AG10803 (cell line): ENCODE measurements at places on chromosomes 11 and 22.
A peak's percentile ranks its signal among the peaks of the same experiment; 100 is the strongest.

DNA sequence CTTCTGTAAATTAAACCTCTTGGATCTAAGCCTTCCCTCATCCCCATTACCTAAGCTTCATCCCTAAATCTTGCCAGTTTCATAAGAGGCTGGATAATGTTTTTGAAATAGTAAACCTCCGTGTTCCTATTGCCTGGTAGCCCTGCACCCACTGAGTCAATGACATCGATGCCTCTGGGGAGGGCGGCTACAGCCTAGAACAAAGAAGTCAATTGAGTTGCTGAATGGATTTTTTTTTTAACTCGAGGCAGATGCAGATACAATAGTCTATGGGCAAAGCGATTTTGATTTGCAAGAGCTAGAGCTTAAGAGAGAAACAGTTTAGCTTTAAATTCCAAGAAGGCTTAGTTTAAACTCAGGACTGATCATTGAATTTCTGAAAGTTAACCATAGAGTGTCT lies 121.3 kb downstream of the NECTIN1 start:
- DNase-seq, result no peak

GRCh38 chr11:113420808-113421207 lies 33.2 kb downstream of the ANKK1 start:
- DNase-seq, result no peak

DNA sequence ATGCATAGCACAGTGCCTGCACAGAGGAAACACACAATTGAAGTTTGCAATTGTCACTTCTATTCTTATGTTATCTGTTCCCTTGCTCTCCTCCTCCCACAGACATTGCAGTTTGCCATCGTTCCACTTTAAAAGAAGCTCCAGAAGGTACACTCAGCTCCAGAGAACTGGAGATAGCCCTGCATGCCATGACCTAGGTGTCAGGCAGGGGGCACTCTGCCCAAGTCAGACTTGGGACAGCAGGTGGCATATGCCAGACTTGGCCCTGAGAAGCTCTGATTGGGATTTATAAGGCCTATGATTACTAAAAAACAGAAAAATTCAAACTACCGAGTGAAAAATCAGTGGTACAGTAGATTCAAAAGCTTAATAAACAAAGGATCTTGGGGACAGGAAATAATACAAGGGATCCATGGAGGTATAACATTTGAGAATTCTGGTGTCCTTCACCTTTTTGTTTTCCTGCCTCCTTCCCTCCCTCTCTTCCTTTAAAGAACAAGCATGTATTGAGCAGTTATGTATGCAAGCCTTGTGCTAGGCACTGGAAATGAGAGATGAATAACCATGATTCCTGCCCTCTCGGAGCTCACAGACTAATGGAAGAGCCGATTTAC lies 40.0 kb downstream of the TENM4 start:
- no peak for DNase-seq

- DNase-seq, result no peak
Measured at GRCh38 chr11:44923115-44923514, 27.6 kb downstream of the TP53I11 start.

- DNase-seq, result peak; percentile 16
Measured at GRCh38 chr11:30314625-30315024, 8.3 kb upstream of the ARL14EP start.

GRCh38 chr11:130533871-130534270 lies 85.4 kb downstream of the ADAMTS15 start:
- DNase-seq, result no peak

- no peak for DNase-seq
Measured at GRCh38 chr22:46587492-46588278, 32.5 kb upstream of the GRAMD4 start.

DNA sequence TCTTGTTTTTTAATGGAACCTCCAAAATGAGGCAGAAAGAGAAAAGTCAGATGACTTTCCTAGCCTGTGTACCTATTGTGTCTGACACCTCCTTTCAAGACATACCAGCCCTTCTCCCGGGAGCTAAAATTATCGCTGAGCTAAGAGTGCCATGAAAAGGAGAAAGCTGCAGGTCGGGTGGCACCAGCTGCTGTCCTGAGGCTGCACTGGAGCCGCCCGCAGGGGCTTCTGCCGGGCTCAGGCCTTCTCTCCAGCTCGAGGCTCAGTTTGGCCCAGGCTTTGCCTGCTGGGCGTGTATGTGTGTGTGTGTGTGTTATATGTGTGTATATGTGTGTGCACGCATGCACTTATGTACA lies 27.7 kb upstream of the RAB1B start:
- no peak for DNase-seq

GRCh38 chr22:43292630-43293018 lies 50.5 kb downstream of the SCUBE1 start:
- no peak for DNase-seq

DNA sequence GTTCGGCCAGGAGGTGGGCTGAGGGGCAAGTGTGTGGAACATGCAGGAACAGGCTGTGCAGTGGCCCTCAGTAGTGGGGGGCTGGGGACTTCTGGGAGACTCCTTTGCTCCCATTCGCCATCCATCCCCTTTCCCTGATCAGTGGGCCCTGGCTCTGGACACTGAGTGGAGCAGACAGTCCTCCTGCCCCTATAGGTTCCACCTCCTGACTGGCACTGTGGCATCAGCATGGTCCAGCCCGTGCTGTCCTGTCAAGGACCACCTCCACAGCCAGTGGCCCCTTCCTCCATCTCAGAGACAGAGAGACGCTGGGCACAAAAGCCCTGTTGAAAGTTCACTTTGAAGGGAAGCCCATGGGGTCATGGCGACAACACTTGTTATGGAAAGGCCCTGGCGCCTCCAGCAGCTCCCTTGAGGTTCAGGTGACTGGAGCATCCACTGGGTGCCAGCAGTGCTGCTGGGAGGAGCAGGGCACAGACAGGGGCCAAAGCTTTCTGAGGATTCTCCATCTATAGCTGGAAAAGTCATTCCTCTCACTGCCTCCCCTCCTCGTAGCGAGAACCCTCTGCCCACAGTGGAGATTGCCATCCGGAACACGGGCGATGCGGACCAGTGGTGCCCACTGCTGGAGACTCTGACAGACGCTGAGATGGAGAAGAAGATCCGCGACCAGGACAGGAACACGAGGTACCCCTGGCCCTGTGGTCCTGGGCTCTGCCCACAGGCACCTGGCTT lies 5.6 kb downstream of the DERL3 start:
- DNase-seq, result no peak

DNA sequence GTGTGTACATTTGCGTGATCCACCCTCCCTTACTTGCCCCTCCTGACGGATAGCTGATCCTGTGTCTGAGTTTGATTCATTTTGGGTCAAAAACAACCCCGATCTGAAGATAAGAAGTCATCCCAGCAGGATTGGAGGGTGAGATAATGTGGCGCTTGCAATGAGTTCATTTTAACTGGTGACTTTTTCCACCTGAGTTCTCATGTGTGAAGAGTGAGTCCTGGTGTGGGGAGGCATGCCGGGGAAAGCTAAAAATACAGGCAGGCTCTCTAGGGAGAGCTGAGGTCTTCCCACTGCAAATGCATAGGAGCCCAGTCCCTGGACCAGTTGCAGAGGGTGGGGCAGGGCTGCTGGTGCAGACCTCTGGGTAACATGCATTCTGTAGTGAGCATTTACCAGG lies 35.7 kb upstream of the ELF5 start:
- DNase-seq, result no peak

- no peak for DNase-seq
Measured at GRCh38 chr11:80727315-80727714, 1286.5 kb upstream of the TENM4 start.

- DNase-seq, result no peak
Measured at GRCh38 chr22:49796596-49797270, 30.9 kb downstream of the BRD1 start.

GRCh38 chr11:26782220-26782965 lies 60.5 kb upstream of the SLC5A12 start:
- no peak for DNase-seq

DNA sequence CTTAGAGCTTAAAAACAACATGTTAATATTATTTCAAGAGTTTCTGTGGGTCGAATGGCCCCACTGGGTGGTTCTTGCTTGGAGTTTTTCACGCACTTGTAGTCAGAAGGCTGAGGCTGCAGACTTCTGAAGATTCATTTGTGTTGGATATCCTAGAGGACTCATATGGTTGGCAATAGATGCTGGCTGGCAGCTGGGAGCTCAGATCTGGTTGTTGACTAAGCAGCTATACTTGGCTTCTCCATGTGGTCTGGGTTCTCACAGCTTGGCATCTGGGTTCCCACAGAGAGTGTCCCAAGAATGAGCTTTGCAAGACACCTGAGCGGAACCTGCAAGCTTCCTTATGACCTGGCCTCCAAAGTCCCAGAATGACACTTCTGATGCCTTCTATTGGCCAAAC lies 163.9 kb upstream of the ZC3H12C start:
- no peak for DNase-seq

- no peak for DNase-seq
Measured at GRCh38 chr22:50323900-50324299, 2.9 kb downstream of the DENND6B start.

DNA sequence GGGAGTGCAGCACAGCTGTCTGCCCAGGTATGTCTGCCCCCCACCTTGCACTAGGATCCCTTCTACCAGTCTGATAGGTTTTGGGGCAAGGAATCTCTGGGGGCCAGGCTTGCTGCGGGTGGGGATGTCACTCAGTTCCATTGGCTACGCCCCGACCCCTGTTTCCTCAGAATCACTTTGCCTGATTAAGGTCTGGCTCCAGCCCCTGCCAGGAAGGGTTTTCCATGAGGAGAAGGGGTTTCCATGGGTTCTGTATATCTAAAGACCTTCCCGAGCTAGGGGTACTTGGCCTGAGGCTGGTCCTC lies 14.0 kb downstream of the OTOG start:
- DNase-seq, result no peak

DNA sequence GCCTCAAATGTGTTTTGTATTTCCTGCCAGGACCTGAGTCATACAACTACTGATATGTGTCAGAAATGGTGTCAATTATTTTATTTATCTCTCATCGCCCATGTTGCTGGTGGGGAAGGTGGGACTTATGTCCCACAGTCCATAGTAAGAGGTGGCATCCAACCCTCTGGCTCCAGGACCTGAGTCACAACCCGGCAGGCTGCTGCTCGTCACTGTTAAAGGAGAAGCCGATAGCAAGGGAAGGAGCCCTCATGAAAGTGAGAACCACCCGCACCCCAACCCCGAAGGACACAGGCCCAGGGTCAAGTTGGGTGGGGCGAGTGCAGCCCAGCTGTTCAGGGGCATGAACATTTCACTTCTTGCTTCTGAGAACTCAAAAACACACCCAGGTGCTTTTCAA lies 33.1 kb upstream of the TP53I11 start:
- no peak for DNase-seq

GRCh38 chr22:38267086-38267485 lies 5.7 kb downstream of the TMEM184B start:
- no peak for DNase-seq

DNA sequence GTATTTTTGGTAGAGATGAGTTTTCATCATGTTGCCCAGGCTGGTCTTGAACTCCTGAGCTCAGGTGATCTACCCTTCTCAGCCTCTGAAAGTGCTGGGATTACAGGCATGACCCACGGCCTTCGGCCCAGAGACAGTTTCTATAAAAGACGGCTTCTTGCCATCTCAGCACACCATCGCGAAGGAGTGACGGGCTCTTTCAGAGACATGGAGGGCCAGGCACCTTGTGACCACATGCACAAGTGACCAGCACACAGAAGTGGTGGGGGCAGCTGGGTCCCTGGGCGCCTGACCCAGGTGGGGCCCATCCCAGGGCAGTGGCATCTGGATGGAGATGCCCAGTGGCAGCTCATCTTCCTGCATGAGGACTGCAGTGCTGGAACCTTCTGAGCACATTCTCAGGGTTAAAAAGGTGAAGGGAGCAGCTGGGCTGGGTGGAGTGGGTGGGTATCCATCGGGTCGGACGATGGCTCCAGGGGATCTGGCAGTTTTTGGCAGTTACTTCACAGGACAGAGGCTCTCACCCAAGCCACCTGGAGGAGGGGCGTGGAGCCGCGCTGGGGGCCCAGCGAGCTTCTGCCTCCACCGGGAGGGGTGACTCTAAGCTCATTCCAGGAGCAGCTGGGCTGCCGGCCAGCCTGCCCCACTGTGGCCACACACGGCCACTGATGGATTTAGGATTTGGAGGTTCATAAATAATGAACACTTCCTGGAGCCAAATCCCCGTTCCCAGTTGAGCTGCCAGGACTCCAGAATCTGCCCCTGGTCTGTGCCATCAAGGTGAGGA lies 373.0 kb downstream of the CTTN start:
- no peak for DNase-seq

DNA sequence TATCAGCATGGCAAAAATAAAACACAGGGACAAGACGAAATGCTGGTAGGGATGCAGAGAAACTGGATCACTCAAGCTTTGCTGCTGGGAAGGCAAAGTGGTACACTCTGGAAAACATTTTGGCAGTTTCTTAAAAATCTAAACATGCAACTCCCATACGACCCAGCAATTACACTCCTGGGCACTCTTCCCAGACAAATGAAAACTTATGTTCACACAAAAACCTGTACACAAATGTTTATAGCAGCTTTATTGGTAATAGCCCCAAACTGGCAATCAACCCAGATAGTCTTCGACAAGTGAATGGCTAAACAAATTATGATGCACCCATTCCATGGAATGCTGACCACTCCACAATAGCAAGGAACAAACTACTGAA lies 35.8 kb upstream of the PRR5 start:
- DNase-seq, result no peak

- peak; percentile 66 for DNase-seq
Measured at GRCh38 chr22:32583921-32584335, 109.3 kb downstream of the FBXO7 start.

DNA sequence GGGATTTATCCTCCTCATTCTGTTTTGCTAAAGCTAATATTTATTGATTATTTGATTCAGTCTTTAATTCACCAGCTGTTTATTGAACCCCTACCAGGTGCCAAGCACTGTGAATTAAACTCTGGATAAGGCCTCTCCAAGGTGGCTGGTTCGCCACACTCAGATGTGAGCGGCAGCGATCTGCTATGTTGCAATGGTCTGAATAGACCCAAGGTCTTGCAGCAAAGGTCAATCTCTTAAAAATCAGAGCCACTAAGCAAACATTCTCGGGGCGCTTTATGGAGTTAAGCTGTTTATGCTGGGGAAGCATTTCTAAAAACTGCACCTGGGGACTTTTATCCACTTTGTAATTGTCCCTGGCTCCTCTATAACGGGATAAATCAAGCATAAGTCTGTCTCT lies 10.5 kb upstream of the TSPAN18 start:
- no peak for DNase-seq

DNA sequence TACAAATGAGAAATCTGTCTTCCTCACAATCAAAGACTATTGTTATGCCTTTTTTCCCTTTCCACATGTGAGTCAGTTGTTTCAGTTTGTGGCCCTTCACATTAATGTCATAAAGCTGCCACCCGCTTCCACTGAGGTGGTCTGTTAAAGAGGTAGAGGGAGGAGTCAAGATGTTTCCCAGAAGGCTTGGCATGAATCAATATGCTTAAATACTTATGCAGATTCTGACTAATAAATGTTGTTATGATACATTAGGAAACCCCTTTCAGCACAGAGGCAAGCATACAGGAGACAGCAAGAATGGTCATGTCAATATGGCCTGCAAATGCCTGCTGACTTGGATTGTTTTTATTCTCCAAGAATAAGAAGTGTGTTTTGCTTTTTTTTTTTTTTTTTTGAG lies 6.5 kb downstream of the RTN3 start:
- no peak for DNase-seq

- DNase-seq, result no peak
Measured at GRCh38 chr11:111642542-111642941, 40.3 kb downstream of the SIK2 start.

GRCh38 chr11:57527056-57527631 lies 3.4 kb downstream of the TIMM10 start:
- DNase-seq, result peak; percentile 57

- no peak for DNase-seq
Measured at GRCh38 chr11:57461841-57462489, 1.6 kb downstream of the RTN4RL2 start.
